NCI-H526 (cell line): ENCODE measurements at places on chromosomes 7 and 10.
A peak's percentile ranks its signal among the peaks of the same experiment; 100 is the strongest.

GRCh38 chr10:72008096-72008981 lies 44.1 kb downstream of the CHST3 start:
- no peak for DNase-seq

DNA sequence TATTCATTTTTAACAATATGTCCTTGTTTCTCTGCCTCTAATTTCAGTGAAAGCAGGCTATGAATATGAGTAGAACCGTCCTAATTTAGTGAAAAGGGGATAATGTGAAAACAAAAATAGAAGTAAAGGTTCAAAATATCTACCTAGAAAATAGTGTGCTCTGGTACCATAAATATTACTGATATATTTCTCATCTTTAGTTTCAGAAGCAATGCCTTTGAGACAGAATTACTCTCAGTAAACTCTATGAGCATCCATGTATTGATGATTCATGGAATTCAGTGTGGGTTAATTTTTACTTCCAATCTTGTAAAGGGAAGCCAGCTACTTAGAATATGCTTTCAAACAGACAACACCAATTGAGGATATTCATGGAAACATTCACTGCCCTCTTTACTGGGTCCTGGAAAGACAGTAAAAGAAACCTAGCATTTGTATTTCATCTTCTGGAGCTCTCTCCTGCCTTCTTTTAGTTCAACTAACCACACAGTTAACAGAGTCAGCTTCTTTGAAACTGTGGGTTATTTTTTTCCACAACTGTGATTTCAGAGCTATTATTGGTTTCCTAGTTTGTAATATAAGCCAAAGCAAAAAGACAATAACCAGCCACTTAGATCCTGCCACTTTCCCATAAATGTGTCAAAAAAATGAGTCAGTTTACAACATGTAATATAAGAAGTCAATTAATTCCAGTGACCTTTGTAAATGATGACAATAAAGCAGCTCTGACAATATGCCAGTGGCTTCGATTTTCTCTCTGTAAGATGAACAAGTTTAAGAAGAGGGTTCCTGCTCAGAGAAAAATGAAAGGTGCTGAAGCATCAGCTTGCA lies 1.7 kb downstream of the LRRN3 start:
- DNase-seq: no peak

GRCh38 chr10:128866551-128866950 lies 600.5 kb upstream of the MGMT start:
- DNase-seq: no peak

DNA sequence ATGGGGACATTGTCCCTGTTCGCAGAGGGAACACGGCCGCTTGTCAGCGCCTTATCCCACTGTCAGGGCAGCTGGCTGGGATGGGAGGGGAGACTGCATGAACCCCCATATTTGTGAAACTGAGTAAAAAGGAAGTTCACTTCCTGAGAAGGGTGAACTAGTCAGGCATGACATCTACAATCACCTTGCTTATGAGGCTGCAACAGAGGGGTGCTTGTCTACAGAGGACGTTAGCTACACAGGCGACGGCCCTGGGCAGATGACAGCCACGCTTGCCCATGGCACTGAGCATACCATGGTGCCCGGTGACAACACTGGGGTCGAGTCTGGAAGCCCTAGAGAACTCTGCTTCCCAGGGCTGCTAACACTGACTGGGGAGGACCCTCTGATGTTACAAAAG lies 46.0 kb upstream of the KDM7A start:
- DNase-seq: no peak

- DNase-seq: no peak
These were observed 44.2 kb downstream of the SVOPL start for GRCh38 chr7:138656952-138657351.

DNA sequence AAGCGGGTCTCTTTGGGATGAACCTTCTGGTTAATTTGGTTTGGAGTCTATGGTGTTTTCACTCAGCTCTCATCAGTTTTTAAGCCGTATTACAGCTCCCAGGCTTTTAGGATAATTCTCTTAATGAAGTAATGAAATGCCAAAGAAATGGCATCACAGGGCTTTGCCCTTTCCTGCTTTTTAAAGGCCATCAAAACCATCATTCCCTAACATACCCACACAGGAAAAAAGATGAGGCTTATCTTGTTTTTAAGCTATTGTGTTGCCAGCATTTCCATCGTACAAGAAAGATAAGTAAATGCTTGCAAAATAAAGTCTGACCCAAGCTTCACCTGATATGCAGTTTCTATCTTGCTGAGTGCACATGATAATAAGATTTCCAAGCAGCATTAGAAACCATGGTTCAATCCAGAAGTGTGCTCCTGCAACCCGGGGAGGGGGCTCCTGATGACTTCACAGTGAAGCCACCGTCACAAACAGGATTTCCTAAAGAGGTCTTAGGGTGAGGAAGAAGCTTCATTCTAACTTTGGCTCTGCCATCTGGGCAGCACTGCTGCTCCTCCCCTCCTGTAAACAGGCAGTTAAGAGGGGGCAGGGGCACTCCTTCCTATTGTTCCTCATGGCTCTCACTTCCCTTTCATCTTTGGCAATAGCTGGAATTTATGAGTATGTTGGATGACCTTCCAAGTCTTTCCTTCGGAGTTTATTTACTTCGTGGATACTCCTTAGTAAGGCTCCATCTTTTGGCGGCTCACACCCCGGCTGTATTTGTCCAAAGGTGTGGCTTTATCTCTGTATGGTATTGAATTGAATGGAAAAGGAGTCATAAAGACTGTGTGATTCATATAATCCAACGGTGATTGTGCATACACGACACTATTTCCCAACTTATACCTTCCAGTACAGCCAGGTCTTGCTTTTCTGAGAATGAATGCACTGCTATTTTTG lies 55.2 kb upstream of the FAM133B start:
- no peak for DNase-seq

GRCh38 chr10:3757638-3758490 lies 27.1 kb downstream of the KLF6 start:
- no peak for DNase-seq

DNA sequence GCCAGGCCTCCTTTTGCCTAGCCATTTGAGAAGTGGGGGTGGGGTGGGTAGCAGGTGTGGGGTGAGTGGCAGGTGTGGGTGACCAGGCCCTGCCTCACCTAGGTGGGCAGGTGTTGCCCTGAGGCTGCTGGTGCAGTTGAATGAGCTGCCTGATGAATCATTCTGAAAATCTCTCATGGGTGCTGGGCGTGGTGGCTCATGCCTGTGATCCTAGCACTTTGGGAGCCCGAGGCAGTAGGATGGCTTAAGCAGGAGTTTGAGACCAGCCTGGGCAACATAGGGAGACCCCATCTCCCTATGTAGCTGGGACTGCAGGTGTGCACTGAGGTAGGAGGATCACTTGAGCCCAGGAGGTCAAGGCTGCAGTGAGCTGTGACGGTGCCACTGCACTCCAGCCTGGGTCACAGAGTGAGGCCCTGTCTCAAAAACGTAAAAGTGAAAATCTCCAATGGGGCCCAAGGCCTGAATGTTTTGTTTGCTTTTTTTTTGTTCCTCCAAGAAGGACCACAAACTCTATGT lies 17.7 kb downstream of the TSPAN14 start:
- DNase-seq: no peak

- peak; percentile 93 for DNase-seq
These were observed 28.4 kb downstream of the ITGB1 start for GRCh38 chr10:32929634-32930033.

- no peak for DNase-seq
These were observed 540.3 kb upstream of the IGFBP3 start for GRCh38 chr7:46461334-46461777.

DNA sequence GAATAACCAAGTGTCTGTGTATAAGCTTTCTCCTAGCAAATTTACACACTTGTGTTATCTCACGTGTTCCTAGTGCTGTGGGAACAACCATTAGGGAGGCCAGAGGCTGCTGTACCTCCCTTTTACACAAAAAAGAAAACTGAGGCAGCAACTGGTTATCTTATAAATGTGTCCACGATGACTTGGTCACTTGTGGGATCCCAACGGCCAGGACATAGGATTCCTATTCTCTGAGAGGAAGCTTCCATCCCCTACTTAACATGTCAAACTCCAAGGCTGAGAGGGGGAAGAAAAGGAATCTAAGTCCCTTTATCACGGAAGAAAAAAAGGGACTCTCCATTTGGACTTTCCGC lies 484 bp downstream of the ZNF438 start:
- no peak for DNase-seq

DNA sequence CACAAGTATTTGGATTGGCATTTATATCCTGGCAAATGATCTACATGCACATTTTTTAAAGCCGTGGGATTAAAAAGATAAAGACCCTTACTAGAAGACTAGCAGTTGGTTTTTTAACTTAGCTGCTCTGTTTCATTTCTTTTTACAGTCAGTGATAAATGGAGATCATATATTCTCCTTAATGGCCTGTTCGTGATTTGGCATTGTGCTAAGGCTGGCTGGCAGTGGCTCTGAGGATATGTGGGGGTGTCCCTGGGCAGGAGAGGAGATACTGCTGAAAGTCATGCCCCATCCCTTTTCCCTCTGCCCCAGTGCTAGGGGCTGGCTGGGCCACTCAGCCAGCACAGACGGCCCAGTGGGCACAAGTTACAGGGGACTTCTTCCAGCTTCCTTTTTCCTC lies 341.7 kb downstream of the PRPF18 start:
- DNase-seq: no peak

DNA sequence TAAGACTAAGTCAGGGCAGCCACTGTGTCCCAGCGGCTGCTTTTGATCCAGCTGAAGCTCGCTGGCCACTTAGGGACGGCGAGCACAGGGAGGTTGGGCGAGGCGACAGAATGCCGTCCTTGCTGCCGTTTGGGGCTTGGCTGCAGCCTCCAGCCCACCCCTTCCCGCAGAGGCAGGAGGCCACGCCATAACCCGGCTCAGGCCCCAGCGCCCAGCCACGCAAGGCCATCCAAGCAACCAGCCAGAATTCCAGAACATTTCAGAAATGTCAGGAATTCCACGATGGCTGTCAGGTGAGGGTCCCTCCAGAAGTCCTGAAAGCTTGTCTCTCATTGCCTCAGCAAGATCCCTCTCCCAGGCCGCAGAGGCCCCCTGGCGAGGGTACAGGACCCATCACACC lies 479.1 kb upstream of the FOXK1 start:
- no peak for DNase-seq

DNA sequence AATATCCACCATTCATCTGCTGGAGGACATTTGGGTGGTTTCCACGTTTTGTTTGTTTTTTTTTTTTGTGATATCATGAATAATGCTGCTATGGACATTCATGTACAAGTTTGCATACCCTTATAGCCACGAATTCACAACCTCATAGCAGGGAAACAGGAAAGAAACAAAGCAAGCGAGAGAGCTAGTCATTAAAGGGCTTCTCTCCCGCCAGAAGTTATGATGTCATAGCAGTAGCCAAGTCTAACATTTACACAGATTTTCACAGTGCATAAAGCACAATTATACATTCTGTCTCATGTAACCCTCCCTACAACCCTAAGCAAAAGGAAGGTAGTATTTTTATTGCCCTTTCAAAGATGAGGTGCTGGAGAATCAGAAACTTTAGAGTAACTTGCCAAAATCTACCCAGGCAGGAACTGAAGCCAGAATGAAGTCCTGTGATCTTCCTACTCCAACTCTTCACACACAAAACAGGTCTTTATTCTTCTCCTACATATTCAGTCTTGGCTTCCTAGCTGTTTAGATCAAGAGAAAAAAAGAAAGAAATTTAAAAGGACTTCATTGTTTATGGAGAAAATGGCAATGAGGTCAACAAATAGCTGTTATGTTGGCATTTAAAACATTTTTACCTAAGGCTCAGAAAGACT lies 33.9 kb upstream of the GPAM start:
- no peak for DNase-seq

GRCh38 chr7:124388751-124389150 lies 355.9 kb upstream of the TMEM229A start:
- no peak for DNase-seq

DNA sequence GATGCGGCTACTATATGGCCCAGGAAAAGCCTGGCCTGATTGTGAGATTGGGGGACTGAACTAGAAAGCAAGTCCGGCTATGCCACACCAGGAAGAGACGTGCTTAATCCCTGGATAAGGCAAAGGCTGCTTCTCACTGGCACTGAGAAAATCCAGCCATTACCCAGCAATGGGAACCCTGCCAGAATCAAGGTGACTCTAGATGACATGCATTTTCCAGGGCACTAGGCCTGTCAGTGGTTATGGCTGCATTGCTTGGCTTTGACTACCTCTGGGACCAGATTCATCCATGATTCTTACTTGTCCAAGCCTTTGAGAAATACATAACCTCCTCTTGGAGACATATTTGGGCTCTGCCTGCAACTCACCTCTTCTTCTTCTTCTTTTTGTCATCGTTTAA lies 317.2 kb downstream of the GRID1 start:
- no peak for DNase-seq

DNA sequence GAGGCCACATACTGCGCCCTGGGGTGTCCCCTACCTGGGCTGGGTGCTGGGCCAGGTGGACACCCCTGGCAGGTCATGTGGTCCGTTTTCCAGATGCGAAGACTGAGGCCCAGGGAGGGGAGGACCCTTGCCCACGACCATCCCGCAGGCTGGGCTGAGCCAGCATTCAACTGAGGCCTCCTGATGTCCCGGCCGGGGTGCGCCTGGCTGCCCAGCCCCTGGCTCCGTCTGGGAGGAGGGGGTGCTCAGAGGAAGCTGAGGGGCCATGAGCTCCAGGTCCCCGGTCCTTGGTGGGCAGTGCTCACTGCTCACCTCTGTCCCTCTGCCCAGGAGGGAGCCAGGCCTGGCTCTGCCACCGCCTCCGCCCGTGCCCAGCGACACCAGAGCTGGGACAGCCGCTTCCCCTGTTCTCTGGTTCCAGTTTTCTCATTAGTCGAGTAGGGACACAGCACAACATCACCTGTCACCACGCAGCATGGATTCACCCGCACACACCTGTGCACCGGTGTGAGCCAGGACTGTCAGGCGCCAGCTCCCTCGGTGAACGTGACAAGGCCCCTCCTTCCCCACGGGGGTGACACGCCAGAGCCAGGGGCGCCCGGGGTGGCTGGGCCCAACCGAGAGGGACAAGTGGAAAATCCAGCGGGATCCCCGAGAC lies 139.7 kb downstream of the ELFN1 start:
- DNase-seq: no peak

GRCh38 chr7:43141091-43141490 lies 28.6 kb downstream of the HECW1 start:
- DNase-seq: no peak

- no peak for DNase-seq
These were observed 38.8 kb downstream of the SND1 start for GRCh38 chr7:127690806-127691205.

DNA sequence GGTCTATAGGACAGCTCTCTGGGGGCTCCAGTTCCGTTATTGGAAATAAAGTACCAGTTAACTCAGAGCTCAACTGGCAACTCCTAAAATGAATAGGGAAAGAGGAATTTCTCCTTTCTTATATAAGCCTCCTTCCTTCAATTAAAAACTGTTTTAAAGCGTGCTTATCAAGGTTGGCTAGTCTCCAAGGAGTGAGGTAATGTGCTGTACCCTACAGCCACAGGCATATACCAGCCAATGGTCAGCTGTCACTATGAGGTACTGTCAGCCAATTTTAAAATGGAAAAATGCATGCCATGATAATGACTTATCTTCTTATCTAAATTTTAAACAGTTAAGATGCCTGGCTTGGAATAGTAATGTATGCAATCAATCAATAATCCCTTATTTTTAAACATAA lies 76.2 kb downstream of the PLCE1 start:
- no peak for DNase-seq
